ENCODE measurements at places on chromosomes 2 and 18. TPM values are rescaled to one million over a fixed set of nuclear protein-coding genes. Genes with fewer than 3 reads are reported as not detected.

DNA sequence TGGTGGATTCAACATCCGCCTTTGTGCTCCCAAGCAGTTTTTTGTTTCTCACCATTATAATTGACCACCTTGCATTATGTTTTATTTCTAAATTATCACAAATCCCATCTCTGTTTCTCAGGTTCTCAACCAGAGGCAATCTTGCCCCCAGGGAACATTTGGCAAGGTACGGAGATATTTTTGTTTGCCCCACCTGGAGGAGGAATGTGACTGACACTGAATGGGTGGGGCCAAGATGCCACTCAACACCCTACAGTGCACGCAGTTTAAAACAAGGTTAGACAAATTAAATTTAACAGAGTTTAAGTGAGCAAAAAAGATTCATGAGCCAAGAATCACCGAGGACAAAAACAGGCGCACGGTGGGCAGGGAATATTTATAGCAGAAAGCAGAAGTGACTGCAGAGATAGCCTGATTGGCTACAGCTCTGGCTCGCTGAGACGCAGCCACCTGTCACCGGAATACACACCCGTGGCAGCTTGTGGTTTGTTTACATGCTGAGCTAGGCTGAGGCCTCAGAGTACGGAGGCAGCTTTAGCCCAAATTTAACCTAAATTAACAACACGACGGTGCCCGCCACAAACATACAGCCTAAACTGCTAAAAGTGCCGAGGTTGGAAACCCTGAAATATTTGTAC lies 150.0 kb upstream of the ALKAL2 start:
- peak; percentile 16 for DNase-seq

Gene L3MBTL4
- not detected for total RNA-seq

DNA sequence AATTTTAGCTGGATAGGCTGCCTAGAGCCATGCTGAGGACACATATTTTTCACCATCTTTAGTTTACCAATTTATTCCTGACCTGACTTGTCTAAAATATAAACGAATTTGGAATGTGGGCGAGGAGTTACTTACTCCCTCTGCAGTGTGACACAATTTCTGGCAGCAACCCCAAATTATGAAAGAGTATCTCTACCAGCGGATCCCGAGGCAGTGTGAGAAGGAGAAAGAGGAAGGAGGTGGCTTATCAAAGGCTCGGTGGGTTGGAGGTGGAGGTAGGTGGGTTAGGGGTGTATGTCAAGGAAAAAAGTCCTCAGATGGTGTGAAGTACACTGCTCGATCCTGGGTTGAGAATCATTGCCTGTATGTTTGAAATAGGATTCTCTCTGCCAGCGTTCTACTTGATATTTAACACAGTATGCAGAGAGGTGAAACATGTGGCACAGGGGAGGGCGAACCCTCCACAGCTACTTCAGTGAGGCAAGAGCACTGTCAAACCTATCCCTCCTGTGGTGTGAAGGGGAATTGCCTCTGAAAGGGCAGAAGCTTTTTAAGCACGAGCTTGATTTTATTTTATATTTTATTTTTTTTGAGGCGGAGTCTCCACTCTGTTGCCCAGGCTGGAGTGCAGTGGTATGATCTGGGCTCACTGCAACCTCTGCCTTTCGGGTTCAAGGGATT lies 76.0 kb downstream of the RFTN2 start:
- DNase-seq, result peak; percentile 87

Gene SLC9A4
- total RNA-seq, result not detected

Gene MFSD2B
- not detected for total RNA-seq

- no peak for DNase-seq
Observed at GRCh38 chr2:230868161-230868946, 3.6 kb downstream of the ITM2C start.

Gene MAP3K19
- total RNA-seq, result not detected

Gene DPYSL5
- total RNA-seq, result not detected
